Activated CD8-positive, alpha-beta memory T cell treated with anti-CD3 and anti-CD28 coated beads for 1 hour (primary cell): ENCODE measurements at places on chromosomes 5 and 9.

- no peak for DNase-seq
Measured at GRCh38 chr9:27460226-27461023, 63.7 kb upstream of the IFNK start.

DNA sequence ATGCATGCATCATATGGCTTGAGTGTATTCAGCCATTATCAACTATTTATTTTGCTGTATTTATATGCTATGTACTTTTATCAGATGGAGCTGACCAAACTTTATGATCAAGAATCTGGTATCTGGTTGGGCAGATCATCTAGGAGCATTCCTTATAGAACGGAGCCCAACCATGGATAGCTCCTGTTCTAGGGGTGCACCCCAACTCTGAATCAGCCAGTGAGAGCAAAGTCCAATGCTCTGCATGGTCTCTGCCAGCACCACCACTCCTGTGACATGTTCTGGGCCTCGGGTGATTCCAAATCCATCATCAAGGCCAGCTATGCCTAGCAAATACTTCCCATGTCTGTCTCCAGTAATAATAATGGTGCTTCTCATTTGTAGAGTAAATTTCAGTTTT, 517.5 kb downstream of the AGTPBP1 start:
- no peak for DNase-seq

- no peak for DNase-seq
Measured at GRCh38 chr9:71690063-71690688, 78.1 kb downstream of the CEMIP2 start.

- no peak for DNase-seq
Measured at GRCh38 chr9:91038483-91039124, 237.0 kb downstream of the SYK start.

DNA sequence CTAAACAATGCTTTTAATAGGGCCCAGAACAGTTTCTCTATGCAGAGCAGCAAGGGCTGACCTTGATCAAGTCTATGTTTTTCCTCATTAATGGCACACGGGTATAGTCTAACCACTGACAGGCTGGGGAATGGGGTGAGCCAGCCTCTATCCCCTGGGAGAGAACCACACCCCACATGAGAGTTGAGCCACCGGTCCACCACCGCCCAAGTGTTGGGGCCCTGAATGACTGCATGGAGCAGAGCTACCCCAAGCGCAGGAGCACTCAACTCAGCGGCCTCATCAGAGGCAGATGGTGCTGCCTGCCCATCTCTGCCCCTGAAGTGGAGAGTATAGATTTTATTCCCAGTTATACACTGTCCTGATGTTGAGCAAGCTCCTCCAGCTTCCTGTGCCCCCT, 247.9 kb upstream of the IRX1 start:
- no peak for DNase-seq
